Trophoblast cell (in vitro differentiated cells and primary cell): ENCODE measurements at places on chromosomes 2 and 18.

DNA sequence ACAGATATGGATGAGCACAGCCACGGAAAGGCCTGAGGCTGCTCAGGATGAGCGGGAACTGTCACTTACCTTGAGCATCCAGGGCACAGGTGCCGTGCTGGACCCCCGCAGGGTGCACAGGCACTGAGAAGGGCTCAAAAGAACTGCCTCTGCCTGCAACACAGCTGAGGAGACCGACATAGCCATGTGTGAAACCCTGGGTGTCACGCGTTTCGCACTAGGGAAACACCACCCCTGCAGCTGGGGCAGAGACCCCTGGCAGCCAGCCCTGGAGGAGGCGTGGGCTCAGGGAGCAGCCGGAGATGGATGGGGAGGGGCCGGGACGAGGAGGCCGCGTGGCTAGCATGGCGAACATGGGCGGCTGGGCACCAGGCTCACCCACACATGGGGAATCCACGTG, 228.9 kb downstream of the EIPR1 start:
- no peaks in the 10 kb centered on the region for H3K4me1 ChIP-seq
- no peak overlapping the region for H3K4me3 ChIP-seq
- H3K27ac ChIP-seq = no peak overlapping the region
- DNase-seq = no peak

GRCh38 chr2:180722551-180723239, 257.7 kb upstream of the UBE2E3 start:
- DNase-seq = no peak
- H3K4me1 ChIP-seq = no peaks in the 10 kb centered on the region
- no peaks in the 10 kb centered on the region for H3K27me3 ChIP-seq
- H3K4me3 ChIP-seq = no peak overlapping the region

GRCh38 chr18:69469444-69469919, 68.8 kb downstream of the DOK6 start:
- no peaks in the 10 kb centered on the region for H3K27me3 ChIP-seq
- H3K4me3 ChIP-seq = no peak overlapping the region
- no peak overlapping the region for H3K27ac ChIP-seq
- no peaks in the 10 kb centered on the region for H3K36me3 ChIP-seq
- no peaks in the 10 kb centered on the region for H3K4me1 ChIP-seq
- peak; percentile 11 for DNase-seq

GRCh38 chr2:110106642-110107041, 9.0 kb downstream of the MALL start:
- no peak overlapping the region for H3K27ac ChIP-seq
- H3K4me1 ChIP-seq = peaks cover 4% of the 10 kb centered on the region
- no peaks in the 10 kb centered on the region for H3K36me3 ChIP-seq
- H3K27me3 ChIP-seq = no peaks in the 10 kb centered on the region
- no peak overlapping the region for H3K4me3 ChIP-seq

- no peak overlapping the region for H3K27ac ChIP-seq
- no peak for DNase-seq
- H3K36me3 ChIP-seq = no peaks in the 10 kb centered on the region
- H3K4me3 ChIP-seq = no peak overlapping the region
- no peaks in the 10 kb centered on the region for H3K27me3 ChIP-seq
Measured at GRCh38 chr2:144136297-144137010, 383.5 kb downstream of the ZEB2 start.

DNA sequence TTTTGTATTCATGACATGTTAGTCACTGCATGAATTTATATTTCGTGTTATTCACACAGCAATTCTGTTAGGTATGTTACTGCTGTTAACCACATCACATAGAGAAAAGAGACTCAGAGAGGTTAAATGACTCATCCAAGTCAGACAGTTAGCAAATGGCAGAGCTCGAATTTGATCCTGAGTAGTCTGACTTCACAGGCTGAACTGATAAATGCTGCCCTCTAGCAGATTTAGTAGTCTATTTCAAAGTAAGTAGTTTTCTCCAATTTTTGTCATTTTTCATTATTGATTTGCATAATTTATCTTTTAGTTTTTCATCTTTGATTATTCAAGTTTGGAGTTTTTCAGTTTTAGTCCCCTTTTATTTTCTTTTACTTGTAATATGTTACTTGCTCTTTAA, 58.3 kb downstream of the WDR7 start:
- H3K4me1 ChIP-seq = no peaks in the 10 kb centered on the region
- no peaks in the 10 kb centered on the region for H3K36me3 ChIP-seq
- peak; percentile 57 for DNase-seq
- H3K27ac ChIP-seq = no peak overlapping the region

DNA sequence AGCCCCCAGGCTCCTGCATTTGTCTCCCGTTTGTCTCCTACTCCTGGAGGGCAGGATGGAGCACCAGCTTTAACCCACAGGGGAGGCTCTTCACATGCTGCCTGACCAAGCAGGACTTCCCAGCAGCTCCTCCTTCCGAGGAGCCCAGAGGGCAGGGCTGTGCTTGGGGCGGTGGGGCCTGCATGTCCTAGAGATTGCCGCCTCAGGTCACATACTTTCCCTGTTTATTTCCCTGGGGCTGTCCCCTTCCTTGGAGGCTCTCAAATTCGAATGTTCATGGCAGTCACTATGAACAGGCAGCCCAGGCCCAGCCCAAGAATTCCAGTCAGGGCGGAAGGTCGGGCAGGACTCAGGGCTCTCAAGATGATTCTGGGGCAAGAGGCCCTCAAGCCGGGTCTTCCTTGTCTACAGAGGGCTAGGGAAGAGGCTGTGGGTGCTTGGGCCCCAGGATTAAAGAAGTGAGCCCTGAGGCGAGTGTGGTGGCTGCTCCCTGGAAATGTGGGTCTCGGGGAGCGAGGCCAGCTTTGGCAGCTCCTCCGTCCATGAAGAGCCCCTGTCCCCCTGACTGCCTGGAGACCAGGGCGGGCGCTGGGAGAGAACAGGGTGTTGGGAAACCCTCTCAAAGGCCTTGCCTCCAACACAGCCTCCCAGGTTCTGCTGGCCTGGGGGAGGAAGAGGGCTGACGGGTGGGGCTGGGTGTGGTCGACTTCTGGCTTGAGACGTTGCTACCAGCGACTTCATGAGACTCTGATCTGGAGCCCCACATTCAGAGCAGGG, 48.9 kb upstream of the HPCAL1 start:
- peak; percentile 98 for DNase-seq
- H3K36me3 ChIP-seq = no peaks in the 10 kb centered on the region
- H3K27me3 ChIP-seq = no peaks in the 10 kb centered on the region
- no peak overlapping the region for H3K4me3 ChIP-seq

- no peak for DNase-seq
- H3K27ac ChIP-seq = no peak overlapping the region
- H3K4me3 ChIP-seq = no peak overlapping the region
- H3K4me1 ChIP-seq = peaks cover 3% of the 10 kb centered on the region
- H3K27me3 ChIP-seq = no peaks in the 10 kb centered on the region
Measured at GRCh38 chr2:3451169-3451568, 68.2 kb downstream of the ADI1 start.

DNA sequence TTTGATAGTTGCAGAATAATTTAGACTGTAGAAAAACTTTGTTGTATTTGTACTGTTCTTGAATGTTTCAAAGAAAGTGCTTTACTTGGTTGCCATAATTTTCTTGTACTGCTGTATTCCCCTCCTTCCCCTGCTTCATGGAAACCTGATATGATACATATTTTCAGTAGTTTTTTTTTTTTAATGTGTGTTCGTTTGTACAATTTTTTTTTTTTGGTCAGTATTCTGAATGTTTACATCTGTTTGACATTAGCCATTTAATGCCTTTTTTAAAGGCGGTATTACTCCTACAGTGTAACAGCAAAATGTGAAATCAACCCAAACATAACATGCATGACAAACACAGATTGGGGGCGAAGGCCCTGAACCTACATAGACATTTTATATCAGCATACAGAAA, 172.3 kb downstream of the ASXL3 start:
- no peaks in the 10 kb centered on the region for H3K4me1 ChIP-seq
- H3K27ac ChIP-seq = no peak overlapping the region
- no peaks in the 10 kb centered on the region for H3K27me3 ChIP-seq
- H3K36me3 ChIP-seq = peaks cover 1% of the 10 kb centered on the region
